ENCODE measurements at places on chromosomes 16 and 17.

- no peak for DNase-seq
Measured at GRCh38 chr16:29975811-29976511, 2.3 kb downstream of the TAOK2 start.

DNA sequence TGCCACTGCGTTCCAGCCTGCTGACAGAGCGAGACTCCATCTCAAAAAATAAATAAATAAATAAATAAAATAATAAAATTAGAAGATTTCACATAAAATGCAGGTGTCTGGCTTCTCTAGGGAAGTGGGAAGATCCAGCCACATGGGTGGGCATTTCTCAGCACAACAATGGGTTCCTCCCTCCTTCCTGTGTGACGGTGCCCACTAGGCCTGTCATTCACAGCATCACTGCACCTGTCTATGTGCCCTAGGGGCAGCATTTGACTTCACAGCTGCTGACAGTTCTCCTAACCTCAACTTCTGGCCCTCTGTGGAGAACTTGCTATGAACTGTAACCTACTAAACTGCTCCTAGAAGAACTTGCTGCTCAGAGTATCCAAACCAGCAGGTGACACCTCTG, 3.0 kb downstream of the ABHD15 start:
- DNase-seq, result no peak

GRCh38 chr16:48231727-48232492, 12.2 kb upstream of the LONP2 start:
- peak; percentile 4 for DNase-seq

- DNase-seq, result no peak
Measured at GRCh38 chr16:79132701-79133100, 467.8 kb downstream of the MAF start.

DNA sequence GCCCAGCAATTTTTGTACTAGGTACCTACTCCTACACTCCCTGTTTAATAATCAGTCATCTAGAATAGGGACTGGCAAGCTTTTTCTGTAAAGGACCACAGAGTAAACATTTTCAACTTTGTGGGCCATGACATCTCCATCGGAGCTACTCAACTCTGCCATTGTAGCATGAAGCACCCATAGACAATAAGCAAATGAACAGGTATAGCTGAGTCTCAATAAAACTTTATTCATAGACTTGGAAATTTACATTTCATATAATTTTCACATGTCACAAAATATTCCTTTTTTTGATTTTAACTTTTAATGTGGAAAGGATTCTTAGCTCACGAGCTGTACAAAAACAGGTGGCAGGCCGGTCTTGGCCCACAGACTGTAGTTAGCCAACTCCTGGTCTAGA, 345.8 kb downstream of the SOX9 start:
- DNase-seq, result no peak

DNA sequence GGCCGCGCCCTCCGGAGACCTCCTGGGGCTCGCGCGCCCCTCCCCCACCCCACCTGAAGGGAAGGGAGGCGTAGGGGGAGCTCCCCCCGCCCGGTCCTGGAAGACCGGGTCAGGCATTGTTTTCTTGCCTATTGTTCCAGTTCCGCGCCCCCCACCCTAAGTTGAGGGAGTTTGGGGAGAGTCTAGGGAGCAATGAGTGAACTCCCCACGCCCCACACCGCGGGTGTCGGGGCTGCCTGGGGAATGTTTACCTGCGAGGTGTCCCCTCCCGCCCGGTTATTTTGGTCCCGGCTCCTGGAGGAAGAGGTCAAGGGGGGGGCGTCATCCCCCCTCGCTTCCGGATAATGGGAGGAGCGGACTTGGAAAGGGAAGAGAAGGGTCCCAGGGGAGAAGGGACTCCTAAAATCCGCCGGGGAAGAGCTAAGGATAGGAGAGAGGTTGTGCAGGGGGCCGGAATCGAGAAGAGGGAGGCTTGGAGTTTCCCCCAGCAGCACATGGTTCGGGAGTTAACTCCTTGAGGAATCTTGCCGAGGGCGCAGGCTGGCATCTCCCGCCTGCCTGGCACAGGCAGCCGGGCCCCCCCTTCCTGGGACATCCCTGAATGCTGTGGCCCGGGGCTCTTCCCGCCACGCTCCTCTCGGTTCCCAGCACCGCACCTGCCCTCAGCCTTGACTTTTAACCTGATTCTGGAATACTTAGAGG, 881 bp downstream of the MLLT6 start:
- DNase-seq, result no peak

GRCh38 chr17:20223808-20224328, 214.7 kb downstream of the SPECC1 start:
- no peak for DNase-seq

- no peak for DNase-seq
Measured at GRCh38 chr17:43846963-43847371, at the start of gene CD300LG. Gene CD300LG (plus strand): TSS chr17:43847176. CDS start chr17:43847217, 41 bp downstream.

All from SHP77 treated with DMSO at 0.1 percent for 48 hours (cell line).